HFFc6 (cell line): ENCODE measurements at places on chromosomes 6 and 20.

GRCh38 chr20:3339571-3339970 lies 67.9 kb downstream of the DNAAF9 start:
- no peak for DNase-seq

GRCh38 chr6:52994031-52994838 lies 849 bp downstream of the GSTA4 start:
- DNase-seq, result peak; percentile 16

- no peak for DNase-seq
Observed at GRCh38 chr20:24830649-24831048, 118.4 kb upstream of the CST7 start.

- no peak for DNase-seq
Observed at GRCh38 chr6:124436803-124437202, 525.4 kb upstream of the RNF217 start.

DNA sequence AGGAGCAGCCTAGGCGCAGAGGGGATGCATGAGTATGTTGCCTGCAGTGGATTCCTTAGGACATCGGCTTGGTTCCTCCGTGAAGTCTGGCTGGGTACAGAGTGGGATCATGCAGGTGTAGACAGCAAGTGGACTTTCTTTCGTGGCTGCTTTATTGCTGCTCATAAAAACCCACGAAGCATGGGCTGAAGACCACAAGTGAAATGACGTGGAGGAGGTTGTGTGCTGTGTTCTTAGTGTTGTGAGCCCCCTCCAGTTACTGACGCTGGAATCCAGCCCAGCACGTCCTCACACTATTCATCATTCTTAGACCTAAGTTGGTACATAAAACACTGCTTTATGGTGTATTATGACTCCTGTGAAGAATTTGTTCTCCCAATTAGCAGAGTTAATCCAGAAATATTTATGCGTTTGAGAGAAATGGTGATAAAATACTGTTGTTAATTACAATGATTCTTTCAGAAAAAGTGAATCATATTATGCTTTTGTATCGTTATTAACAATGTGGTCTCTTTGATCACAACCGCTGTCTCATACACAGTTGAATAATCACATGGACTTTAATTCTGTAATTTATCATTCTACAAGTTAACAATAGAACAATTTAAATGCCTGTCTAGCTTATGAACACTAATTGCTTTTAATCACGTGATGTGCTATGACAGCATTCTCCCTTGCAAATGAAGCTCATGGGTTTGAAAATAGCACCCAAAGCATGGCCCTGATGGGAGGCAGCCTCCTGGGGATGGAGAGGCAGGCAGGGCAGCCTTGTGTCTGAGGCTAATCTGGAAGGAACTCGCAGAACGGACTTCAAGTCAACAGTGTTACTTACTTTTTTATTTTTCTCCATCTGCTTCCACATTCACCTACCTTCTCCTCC lies 233.9 kb upstream of the SYNDIG1 start:
- no peak for DNase-seq

- DNase-seq, result peak; percentile 68
Observed at GRCh38 chr20:36856691-36857635, 19.0 kb upstream of the TLDC2 start.
